ENCODE measurements at places on chromosomes 2 and 18. TPM values are rescaled to one million over a fixed set of nuclear protein-coding genes. Genes with fewer than 3 reads are reported as not detected.
A peak's percentile ranks its signal among the peaks of the same experiment; 100 is the strongest.

The PDCD1 gene
- 10.4 TPM for total RNA-seq

The ELP2 gene
- total RNA-seq, result 152 TPM

DNA sequence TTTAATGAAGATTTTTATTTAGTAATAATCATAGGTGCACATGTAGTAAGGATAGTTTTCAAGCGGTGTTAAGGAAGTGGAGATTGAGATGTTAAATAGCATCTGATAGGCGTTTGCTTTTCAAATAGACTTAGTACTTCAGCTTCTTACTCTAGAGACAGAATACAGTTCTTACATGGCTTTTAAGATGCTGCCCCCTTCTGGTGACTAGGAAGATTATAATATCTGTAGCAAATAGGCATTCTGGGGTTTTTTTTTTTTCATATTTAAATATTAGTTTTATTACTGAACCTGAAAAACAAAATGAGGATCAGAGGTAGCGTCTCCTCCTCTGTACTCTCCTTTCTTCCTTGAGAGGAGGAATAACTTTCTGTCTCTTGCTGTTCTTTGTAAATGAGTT, 100.2 kb downstream of the AGAP1 start:
- H3K4me1 ChIP-seq, result peaks cover 2% of the 10 kb centered on the region
- no peak for DNase-seq
- H3K4me3 ChIP-seq, result no peak overlapping the region
- H3K27ac ChIP-seq, result no peak overlapping the region

DNA sequence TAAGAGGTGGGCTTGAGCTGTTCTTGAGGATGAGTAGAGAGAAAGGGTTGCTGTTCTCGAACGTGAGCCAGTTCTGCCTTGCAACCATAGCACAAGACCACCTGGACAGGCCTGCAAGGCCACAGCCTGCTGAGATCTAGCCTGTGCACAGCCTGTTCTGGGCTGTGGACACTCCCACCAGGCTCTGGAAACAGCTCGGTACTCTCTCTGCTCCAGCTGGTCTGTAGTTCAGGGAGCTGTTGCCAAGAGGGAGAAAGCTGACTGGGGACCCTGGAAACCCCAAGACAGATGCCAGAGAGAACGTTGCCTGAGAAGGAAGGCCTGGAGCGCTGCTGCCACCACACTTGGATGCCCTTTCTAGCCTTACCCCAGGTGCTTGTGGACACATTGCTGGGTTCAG, 69.8 kb downstream of the CTIF start:
- no peak overlapping the region for H3K4me3 ChIP-seq
- no peaks in the 10 kb centered on the region for H3K27me3 ChIP-seq
- peaks cover 4% of the 10 kb centered on the region for H3K36me3 ChIP-seq
- H3K27ac ChIP-seq, result peak overlapping the region; percentile 81
- no peak for DNase-seq

DNA sequence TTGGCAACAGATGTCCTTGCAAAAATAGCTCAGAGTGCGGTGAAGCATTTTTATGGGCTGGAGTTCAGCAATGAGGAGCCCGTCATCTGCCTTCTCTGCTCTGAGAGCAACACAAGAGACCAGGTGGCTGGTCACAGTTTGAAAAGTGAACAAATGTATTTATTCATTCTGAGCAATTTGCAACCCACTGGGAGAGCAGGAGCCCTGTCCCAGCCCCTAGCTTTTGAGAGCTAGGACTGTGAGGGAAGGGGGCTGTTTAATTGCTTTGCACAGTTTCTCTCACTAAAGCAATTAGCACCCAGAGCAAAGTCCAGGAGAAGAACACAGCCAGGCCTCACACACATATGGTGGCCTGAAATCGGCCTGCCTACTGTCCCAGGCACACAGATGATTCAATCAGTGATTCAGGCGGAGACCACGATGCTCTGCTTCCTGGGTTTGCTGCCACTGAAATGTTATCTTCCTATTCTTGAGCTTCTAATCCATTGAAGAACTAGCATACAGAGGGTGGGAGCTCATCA, 646.1 kb upstream of the ACVR2A start:
- H3K36me3 ChIP-seq, result peaks cover 4% of the 10 kb centered on the region
- H3K4me1 ChIP-seq, result peaks cover 2% of the 10 kb centered on the region
- no peak for DNase-seq
- H3K27ac ChIP-seq, result no peak overlapping the region

Data from T-helper 17 cell (primary cell).